ENCODE measurements at places on chromosomes 16 and 17.
A peak's percentile ranks its signal among the peaks of the same experiment; 100 is the strongest.

DNA sequence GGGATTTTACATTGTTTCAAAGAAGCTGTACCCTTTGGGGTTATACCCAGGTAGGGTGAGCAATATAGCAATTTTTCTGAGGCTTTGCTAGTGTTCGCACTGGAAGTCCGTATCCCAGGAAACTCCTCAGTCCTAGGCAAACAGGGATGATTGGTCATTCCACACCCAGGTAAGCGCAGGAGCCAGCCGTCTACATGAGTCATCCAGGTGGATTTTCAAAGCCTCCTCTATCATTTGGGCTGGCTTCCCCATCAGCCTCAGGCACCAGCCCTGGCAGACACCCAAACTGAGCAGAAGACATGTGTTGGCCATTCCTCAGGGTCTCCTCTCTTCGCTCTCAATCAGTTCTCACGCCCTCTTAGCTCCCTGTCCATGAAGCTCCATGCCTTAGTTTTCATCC, 135.6 kb downstream of the AIPL1 start:
- no peak for DNase-seq

GRCh38 chr17:79670537-79671084, 59.8 kb upstream of the RBFOX3 start:
- DNase-seq, result no peak

DNA sequence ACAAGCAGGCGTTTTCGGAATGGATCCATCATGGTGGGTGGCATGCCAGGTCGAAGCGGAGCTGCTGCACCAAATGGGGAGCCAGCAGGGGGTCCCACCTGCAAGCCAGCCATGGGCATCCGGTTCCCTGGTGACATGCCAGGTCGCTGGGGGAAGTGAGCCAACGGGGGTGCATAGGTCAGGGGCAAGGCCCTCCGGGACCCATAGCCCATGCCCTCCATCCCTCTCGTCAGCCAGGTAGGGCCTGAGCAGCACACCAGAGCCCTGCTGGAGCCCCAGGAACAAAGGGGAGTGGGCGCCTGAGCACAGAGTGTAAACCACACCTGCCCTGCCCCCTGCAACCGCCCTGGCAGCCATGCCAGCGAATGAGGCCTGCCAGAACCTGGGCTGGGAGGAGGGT, 5.0 kb downstream of the SMARCD2 start:
- DNase-seq, result no peak

DNA sequence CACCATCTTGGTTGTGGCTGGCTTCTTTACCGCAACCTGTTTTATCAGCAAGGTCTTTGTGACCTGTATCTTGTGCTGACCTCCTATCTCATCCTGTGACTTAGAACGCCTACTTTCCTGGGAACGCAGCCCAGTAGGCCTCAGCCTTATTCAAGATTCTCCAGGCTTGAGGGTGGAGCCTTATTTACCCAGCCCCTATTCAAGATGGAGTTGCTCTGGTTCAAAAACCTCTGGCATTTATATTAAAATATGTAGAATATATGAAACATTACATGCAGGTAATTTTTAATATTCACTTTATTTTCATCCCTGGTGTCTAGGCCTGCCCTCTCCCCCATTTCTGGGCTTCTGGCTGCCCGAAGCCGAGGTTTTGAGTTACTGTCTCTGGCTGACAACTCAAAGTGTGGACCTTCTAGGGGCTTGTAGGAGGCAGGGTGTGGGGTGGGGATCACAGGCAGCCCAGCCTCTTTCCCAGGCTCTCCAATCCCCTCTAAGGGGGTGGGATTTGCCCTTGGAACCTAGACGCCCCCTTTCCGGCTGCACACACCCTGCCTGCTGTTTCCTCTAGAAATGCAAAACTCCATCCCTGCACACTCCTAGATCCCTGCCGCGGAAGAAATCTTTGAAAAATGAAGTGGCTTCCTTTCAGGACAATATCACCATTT, 152.0 kb downstream of the KCNJ12 start:
- no peak for DNase-seq

DNA sequence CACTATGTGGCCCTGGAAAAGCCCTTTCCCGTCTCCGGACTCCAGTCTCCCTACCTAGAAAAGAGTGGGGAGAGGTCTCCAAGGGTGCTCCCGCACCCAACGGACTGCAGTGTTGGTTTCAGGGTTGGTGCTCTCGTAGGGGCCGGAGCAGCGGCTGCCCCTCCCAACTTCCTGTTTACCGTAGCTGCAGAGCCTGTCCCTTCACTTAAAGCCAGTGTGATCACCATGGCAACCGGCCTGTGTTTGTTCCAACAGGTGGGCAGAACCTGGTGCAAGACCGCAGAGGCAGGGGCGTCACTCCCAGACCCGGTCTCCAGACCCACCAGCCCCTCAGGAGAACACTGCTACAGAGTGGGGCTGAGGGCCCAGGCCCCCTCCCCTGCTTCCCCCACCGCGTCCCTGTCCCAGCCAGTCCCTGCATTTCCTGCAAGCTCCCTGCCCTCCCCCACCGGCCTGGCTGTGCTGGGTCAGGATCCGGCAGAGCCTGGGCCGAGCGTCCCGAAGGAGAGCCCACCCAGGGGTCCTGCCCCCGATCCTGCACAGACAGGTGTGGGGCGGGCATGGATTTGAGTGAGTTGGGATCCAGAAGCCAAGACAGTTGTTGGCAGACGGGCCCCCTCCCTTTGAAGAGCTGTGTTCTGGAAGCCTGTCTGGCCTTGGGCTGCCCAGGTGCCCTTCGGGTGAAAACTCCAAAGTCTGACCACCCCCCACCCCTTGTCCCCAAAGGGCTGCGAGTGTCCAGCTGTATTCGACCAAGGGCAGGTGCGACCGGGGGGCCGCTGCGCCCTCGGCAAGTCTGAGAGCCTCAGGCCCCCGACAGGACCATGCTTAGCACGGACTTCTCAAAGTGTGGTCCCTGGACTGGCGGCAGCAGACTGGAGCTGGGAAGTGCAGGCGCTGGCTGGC, 1.5 kb upstream of the BAIAP3 start:
- peak; percentile 84 for DNase-seq

- no peak for DNase-seq
These were observed 219.5 kb downstream of the NTN1 start for GRCh38 chr17:9240659-9241370.

DNA sequence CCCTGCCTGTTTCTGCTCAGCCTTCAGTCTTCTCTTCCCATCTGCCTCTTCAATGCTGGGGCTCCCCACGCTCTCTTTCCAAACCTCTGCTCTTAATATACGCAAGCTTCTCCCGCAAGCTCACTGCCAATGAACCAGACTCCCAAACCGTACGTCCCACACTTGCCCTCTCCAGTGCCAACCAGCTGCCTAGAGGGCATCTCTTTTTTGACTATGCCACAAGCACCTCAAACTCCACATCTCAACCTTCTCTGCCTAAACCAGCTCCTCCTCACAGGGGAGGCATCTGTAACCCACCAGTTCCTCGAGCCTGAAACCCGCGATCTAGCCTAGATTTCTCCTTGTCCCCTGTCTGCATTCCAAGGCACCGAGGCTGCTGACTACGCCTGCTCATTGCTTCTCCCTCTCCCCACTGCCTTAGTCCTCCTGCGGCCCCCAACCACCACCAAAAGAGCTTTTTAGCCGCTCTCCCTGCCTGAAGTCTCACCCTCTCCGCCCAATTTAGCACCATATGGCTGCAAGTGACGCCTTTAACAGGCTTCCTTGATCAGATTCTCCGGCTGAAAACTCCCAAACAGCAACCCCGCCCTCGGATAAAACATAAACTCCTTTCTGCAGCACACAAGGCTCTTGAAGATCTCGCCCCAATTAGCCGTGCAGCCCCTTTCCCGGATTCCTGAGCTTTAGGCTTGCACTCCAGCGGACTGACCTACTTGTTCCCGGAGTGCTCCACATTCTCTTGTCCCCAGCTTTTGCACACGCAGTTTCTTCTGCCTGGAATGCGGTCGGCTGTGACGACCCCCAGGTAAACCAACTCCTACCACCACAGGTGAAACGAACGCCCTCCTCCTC, 1.5 kb downstream of the GGA2 start:
- DNase-seq, result peak; percentile 34

GRCh38 chr16:50526249-50526648, 21.9 kb upstream of the NKD1 start:
- DNase-seq, result no peak

GRCh38 chr17:14923981-14924380, 341.1 kb downstream of the PMP22 start:
- no peak for DNase-seq

- DNase-seq, result no peak
These were observed 17.7 kb upstream of the ADCY9 start for GRCh38 chr16:4133897-4134372.

- no peak for DNase-seq
These were observed 24.9 kb upstream of the GRB2 start for GRCh38 chr17:75430159-75430974.

GRCh38 chr16:49638673-49639610, 217.0 kb downstream of the ZNF423 start:
- DNase-seq, result no peak

All from KBM-7 (cell line).